Fibroblast of skin of right biceps (primary cell): ENCODE measurements at places on chromosomes 6 and 20.

DNA sequence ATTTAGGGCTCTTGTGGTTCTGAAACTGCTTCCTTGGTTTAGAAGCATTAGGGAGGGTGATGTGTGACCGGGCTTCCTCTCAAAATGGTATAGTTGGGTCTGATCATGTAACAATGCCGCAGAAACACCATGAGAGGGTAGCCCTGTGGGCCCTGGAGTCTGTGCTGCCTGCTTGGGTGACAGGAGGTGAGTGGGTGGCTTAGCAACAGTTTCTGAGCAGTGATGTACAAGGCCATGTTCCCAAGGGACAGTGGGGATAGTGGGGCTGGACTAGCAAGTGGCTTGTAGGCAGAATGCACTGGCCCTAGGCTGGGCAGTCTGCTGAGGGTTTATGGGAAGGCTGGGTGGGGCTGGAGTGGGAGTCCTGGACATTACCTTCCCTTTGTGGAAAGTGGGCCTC is 106.9 kb upstream of the MYL9 start:
- no peak for DNase-seq

DNA sequence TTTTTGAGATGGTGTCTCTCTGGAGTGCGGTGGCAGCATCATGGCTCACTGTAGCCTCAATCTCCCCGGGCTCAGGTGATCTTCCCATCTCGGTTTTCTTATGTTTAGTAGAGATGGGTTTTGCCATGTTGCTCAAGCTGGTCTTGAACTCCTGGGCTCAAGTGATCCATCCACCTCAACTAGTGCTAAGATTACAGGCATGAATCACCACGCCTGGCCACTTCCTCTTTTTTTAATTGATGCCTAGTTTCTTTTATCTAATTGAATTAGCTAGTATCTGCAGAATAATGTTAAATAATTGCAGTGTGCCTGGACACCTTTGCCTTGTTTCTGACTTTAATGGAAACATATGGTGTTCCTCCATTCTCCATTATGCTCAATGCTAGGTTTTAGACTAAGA is 38.4 kb upstream of the SLC22A16 start:
- DNase-seq = no peak

DNA sequence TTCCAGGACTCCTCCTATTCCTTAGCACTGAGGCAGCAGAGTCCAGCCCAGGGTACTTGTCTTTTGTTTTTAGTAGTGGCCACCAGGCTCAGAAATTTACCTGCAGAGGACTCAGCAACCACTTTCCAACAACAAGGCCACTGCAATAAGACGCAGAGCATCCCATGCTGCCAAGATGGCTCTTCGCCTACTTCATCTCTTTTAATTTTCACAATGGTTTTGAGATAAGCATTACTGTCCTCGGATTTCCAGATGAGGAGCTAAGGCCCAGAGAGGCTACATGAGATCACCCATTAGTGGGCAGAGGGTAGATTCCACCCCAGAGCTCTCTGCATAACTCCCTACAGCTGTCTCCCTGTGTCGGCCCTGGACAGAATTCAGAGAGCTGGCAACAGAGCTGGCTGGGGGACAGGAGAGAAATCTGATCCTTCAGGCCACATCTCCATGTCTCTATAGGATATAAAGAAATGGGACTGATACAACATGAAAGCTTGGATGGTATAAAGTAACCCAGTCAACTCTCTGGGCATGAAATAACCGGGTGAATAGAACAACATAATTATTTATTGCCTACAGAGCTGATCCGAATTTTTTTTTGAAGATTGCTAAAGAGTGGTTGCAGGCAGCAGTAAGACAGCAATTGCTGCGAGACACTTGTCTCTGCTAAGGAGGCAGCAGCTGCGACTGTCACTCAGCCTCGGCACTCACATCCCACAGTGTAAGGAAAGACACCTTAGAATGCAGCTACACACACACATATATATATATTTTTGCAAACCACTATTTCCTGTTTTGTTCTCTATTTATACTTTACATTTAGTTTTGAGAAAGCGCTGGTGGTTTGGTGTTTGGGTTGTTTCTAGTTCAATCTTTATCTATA is 37.2 kb downstream of the SCML4 start:
- no peak for DNase-seq

DNA sequence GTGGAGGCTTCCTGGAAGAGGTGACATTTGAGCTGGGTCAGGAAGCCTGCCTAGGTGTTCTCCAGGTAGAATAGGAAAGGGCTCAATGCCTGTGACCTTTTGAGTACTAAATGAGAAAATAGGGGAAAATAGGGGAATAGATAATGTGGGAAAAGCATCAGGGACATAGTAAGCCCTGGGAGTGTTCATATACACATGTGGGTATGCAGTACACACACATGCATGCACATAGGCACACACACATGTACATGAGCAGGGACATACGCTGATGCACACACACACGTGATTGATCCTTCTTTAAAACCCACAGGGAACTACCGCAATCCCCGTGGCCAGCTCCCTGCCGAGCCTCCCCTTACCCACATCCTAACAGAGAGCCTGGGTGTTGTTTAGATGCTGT is 351.7 kb downstream of the CDH4 start:
- no peak for DNase-seq

GRCh38 chr20:58565461-58566175 is 50.4 kb upstream of the APCDD1L start:
- DNase-seq = no peak

DNA sequence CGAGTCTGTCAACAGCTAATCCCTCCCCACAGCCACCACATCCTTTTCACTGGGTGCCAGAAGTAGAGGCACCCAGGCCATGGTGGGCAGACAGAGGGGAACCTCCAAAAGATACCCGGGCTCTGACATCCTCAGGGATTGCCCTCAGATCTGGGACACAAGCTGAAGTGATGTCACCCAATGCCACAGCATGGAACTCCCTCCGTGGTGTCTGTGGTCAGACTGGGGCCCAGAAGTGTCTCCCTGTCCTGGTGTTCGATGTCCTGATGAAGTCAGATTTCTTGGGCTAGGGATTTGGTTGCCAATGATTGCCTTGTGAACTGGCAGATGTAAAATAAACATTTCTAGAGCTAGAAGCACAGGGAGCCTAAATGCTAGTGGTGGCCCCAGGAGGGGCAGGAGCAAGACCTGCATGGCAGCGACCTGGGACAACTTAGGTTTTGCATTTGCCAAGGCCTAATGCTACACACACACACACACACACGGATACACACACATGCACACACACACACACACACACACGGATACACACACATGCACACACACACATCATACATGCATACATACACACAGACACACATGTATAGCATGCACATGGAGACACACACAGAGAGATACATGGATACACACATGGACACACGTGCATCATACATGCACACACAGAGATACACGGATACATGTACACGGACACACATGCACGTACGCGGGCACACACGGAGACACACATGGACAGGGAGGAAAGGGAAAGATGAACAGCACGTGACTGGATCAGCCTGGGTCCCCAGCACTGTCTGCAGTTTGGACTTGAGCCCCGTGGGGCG is 221.0 kb downstream of the NFATC2 start:
- DNase-seq = peak; percentile 49

- no peak for DNase-seq
These were observed 65.8 kb upstream of the SNRPB2 start for GRCh38 chr20:16664020-16664419.
